ENCODE measurements at places on chromosomes 3 and 15.
A peak's percentile ranks its signal among the peaks of the same experiment; 100 is the strongest.

DNA sequence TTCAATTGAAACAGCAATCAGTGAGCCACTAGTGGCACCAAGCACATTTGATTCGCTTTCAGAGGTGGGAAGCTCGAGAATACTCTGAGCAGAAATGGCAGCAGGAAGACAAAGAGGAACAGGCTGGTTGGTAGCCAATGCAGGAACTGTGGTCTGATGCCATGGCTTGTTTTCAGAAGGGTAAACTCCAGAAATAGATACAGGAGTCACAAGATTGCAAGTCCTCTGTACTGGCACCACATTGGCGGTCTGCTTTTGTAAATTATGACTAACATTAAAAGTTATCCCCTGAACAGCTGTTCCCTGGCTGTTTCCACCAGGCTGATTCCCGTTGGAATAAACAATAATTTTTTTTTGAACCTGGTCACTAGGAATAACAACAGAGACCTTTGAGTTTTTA lies 35.5 kb downstream of the USF3 start:
- DNase-seq: no peak

- no peak for DNase-seq
Measured at GRCh38 chr15:98703126-98703685, 54.9 kb downstream of the IGF1R start.

DNA sequence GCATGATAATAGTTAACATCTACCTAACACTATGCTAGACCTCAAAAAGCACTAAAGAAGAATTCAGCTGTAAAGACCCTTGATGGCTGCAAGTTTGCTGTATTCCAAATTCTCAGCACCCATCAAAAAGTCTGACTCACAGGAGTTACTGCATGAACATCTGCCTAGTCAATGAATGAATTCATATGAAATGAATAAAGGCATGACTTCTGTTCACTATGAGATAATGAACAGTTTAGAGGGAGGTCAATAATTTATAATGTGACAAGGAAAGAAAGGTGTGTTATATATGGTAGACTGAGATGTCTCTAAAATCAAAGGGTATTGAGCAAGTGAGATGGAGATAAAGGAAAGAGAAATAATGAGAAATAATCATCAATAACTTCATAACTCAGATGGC lies 508.2 kb upstream of the TGFBR2 start:
- DNase-seq: no peak

- no peak for DNase-seq
Measured at GRCh38 chr15:64187396-64188191, 24.8 kb upstream of the PPIB start.

DNA sequence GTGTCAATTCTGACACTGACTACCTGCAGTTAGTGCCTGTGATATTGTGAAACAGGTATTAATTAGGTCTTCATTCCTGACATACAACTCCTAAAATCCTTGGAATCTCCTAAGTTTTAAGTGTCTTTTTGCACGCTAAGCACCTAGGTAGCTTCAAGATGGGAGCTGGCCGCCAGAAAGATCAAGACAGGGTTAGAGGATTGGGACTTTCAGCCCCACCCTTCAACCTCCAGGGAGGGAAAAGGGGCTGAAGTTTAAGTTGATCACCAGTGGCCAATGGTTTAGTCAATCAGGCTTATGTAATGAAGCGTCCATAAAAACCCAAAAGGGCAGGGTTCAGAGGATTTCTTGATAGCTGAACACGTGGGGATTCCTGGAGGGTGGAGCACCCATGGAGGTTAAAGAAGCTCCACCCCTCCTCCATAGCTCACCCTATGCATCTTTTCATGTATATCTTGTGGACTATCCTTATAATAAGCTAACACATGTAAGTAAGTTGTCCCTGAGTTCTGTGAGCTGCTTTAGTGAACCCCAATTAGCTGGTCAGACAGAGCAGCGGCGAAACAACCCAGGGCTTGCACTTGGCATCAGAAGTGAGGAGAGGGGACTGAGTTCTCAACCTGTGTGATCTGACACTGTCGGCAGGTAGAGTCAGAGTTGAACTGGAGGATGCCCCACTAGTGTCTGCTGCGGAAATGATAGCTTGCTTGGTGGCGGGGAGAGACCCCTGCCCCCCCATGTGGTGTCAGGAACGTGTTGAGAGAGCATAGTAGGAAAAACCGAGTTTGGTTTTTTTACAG lies 12.8 kb upstream of the SRP14 start:
- DNase-seq: peak; percentile 29

DNA sequence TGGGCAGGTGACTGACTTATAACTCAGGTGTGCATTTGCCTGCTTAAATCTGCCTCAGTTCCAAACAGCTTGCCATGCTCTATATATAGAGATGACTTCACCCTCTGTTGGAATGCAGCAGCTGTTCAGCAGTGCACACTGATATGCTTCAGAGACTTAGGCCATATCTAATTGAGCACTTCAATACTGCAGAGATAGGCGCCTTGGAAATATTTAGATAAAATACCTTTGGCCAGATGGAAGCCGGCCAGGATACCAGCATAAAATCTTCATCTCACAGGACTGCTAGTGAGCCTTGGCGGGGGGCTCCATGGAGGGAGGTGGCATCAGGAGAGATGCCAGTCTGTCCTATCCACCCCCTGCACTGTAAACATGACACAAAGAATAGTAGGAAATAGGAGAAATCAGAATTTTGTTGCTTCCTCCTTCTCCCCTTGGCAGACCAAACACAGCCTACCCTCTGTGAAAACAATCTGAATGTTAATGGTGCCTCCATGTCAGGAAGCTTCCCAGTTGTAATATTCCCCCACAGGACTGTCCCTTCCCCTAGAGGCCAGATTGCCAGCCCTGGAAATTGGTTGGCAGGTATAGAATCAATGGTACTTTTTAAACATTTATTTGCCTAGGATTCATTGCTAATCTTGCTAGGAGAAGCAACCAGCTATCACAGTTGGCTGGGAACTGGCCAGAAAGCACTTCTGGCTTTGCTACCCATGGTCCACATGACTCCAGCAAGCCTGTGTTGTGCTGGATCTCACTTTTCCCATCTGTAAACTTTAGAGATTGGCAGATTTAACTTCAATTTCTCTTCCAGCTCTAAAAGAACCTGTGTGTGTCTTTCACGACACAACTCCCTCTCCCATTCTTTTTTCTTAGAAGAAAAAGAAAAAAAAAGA lies 215.5 kb upstream of the KCNMB2 start:
- DNase-seq: no peak

- no peak for DNase-seq
Measured at GRCh38 chr3:190718671-190719070, 143.8 kb downstream of the GMNC start.

DNA sequence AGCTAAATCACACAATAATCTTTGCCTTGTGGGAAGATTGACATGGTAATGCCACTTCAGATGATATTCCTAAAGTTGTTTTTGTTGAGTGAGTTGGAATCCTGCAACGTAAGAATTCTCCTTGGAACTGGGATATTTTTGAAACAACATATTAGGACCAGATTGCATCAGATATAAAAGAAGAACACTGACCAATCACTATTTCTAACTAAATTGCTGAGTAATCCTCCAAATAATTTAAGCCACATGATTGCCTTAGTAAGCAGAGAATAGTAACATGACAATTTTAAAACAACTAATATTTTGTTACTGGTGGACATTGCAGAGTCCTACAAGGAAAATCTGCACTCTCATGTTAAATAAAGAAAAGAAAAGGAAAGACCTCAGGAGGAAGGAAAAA lies 353.9 kb upstream of the LMCD1 start:
- DNase-seq: no peak

DNA sequence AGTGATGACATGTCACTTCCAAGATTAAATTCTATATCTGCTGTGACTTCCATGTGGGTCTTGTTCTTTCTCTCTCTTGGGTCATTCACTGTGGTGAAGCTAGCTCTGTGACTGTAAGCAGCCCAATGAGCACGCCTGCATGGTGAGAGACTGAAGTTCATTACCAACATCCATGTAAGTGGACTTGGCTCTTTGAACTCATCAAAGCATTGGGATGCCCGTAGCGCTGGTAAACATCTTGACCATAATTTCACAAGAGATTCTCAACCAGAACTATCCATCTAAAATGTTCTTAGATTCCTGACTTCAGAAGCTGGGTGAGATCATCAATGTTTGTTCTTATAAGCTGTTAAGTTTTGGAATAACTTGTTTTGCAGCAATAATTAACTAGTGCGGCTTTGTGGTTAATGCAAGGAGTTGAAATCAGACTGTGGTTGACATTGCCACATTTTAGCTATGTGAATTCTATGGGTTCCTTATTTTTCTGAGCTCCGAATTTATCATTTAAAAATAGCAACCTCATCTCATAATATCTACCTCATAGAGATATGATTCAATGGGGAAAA lies 31.6 kb upstream of the LRRC3B start:
- DNase-seq: no peak

DNA sequence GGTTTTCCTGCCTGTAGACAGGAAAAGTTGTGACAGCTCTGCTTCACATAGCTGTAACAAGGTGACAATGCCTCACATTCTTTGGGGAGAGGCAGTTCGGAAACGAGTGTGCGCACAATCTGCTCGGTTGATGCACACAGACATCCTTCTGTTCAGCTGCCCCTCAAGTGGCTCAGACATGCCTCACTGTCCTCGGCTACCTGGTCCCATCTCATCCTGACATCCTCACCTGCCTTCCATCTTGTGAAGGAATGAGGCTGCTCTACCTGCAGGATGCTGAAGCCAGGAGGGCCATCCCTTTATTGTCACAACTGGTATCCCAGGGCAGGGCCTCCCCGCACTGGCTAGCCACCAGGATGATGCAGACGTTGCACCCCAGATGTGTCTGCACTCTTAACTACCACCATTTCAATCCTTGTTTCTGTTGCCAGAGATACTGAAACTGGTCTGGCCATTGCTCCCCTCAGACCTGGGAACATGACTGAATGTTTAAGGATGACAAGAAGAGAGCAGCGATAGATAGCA lies 19.4 kb downstream of the SRPRB start:
- DNase-seq: peak; percentile 22

DNA sequence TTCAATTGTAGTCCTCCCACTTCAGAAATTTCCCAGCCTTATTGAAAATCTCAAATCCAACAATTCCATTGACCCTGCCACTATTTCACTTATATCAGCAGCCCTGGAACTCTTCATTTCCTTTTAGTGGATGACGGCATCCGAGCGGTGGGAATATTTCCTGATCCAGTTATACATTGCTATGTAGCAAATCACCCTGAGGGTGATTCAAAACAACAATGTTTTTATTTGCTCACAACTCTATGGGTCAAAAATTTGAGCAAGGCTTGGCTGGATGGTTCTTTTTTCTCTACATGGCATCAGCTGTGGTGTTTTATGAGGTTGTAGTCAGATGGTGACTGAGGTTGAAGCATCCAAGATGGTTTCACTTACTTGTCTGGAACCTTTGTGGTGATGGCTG lies 70.5 kb downstream of the CHST2 start:
- DNase-seq: no peak

- DNase-seq: no peak
Measured at GRCh38 chr15:74540161-74540760, 759 bp upstream of the ARID3B start.

DNA sequence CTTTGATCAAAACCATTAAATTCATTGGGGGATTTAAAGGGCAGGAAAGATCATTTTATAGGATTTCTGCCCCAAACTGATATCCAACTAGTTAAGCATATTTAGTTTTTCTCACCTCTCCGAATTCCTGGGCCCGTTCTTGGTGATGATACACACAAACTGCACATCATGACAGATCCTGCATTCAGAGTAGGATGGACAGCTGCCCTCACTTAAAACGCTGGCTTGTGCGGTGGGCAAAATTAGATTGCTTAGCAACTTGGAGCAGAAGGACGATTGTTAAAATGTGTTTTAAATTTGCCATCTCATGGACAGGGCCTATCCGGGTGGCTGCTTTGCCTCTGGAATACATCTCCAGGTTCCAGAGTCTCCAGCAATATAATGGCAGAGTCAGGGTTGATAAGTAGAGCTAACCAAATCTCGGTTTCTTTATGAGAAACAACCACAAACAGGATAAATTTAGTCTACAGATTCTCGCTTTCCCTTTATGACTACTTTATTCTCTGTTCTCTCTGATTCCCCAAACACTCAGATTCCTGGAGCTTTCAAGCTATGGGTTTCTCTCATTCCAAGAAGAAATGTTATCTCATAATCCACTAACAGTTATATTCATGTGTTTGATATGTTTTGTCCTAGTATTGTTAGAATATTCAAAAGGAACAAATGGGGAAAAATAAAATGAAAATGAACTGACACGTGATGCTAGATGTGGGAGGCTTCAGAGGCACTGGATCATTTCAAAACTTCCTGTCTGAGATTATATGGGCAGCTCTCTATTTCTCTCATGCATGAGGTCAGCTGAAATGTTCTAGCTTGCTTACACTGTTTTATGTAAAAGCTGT lies 1014.1 kb upstream of the SEMA6D start:
- no peak for DNase-seq

DNA sequence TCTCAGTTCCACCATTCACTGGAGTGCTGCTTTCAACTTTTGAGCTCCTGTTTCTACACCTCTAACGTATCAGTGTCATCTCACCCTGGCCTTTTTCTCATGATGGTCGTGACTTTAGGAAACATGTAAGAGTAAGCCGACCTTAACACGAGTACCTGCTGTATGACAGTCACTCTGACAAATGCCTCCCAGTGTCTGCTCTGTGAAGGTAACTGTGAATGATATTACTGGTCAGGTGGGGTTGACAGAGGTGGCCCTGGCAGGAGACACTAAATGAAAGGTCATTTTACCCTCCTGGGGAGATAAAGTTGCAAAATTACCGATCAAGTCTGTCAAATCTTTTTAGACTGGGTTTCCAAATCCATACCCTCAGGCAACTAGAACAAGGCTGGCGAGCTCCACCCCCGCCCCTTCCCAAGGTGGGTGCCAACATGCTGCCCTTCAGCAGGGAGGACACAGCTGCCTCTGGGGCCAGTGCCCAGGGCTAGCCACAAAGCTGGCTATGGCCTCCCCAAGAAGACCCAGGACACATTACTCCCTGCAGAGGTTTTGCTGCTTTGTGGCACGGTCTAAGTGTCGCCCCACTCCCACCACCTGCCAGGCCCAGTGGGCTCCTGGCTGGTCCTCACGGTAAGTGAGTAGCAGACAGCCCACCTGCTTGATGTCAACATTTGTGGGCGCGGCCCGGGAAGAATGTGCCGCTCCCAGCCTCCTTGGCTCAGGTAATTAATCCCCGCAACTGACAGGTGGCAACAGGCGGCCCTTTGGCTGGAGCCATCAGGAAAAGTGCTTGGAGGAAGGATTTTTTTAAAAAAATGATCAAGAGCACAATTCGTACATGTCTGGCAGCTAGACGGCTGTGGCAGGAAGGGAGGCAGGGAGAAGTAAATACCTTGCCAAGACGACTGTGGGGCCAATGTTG lies 211.8 kb downstream of the TP63 start:
- no peak for DNase-seq

- no peak for DNase-seq
Measured at GRCh38 chr3:139894643-139894989, 40.4 kb upstream of the CLSTN2 start.

DNA sequence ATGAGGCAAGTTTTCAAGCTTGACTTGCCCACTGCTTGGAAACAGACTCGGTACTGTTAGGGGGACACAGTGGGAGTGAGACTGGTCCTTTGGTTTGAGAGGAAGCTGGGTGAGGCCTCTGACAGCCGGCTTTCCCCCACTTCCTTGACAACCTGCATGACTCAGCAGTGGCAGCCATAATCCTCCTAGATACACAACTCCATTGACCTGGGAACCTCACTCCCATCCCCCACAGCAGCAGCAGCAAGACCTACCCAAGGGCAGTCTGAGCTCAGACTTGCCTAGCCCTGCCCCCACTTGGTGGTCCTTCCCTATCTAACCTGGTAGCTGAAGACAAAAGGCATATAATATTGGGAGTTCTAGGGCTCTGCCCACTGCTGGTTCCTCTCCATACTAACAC lies 1043.5 kb upstream of the ALCAM start:
- DNase-seq: no peak

- DNase-seq: peak; percentile 65
Measured at GRCh38 chr3:177197727-177198460, 612 bp upstream of the TBL1XR1 start.
